ENCODE measurements at places on chromosomes 11 and 22. TPM values are rescaled to one million over a fixed set of nuclear protein-coding genes. Genes with fewer than 3 reads are reported as not detected.

Gene PHF21A
- polyA plus RNA-seq: 3.7 TPM

Gene ADORA2A
- polyA plus RNA-seq: 66.7 TPM

Gene TRIOBP
- polyA plus RNA-seq: 13.0 TPM

Gene MPZL3
- polyA plus RNA-seq: 12.3 TPM

Gene OR52E6
- not detected for polyA plus RNA-seq

Gene PLEKHB1
- polyA plus RNA-seq: 79.1 TPM

Gene MMP8
- not detected for polyA plus RNA-seq

Gene KIRREL3
- not detected for polyA plus RNA-seq

Gene RANBP1
- 111 TPM for polyA plus RNA-seq

Gene ISX
- not detected for polyA plus RNA-seq

Gene PLAAT4
- 416 TPM for polyA plus RNA-seq

Gene TRIM48
- not detected for polyA plus RNA-seq

Gene FOLH1
- polyA plus RNA-seq: not detected

Gene PGA3
- polyA plus RNA-seq: not detected

DNA sequence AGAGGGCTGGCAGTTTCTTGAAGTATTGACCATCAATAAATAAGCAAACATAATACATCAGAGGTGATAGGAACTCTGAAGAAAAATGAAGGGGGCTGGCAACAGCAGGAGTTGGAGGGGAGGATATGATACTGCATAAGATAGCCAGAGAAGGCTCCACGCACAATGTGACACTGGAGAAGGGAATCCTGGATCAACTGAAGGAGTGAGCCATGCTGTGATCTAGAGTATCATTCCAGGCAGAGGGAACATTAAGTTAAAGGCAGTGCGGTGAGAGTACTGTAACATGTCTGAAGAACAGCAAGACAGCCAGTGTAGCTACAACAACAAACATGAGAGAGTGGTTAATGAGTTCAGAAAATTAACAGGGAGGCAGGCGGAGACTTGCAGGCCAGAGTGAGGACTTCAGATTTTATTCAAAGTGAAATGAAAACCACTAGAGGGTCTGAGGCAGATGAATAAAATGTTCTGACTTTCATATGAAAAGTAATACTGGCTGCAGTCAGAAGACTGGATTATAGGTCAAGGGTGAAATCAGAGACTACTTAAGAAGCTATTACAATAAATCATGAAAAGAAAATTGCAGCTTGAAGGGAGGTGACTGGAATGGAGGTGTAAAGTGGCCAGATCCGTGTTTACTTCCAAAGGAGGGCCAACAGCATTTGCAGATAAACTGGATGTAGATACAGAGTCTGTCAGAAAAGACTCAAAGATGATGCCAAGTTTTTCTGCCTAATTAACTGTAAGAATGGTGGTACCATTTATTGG, 49.4 kb downstream of the RRAS2 start:
- DNase-seq: no peak

GRCh38 chr22:31139066-31139465, 1.2 kb downstream of the PLA2G3 start:
- DNase-seq: no peak

DNA sequence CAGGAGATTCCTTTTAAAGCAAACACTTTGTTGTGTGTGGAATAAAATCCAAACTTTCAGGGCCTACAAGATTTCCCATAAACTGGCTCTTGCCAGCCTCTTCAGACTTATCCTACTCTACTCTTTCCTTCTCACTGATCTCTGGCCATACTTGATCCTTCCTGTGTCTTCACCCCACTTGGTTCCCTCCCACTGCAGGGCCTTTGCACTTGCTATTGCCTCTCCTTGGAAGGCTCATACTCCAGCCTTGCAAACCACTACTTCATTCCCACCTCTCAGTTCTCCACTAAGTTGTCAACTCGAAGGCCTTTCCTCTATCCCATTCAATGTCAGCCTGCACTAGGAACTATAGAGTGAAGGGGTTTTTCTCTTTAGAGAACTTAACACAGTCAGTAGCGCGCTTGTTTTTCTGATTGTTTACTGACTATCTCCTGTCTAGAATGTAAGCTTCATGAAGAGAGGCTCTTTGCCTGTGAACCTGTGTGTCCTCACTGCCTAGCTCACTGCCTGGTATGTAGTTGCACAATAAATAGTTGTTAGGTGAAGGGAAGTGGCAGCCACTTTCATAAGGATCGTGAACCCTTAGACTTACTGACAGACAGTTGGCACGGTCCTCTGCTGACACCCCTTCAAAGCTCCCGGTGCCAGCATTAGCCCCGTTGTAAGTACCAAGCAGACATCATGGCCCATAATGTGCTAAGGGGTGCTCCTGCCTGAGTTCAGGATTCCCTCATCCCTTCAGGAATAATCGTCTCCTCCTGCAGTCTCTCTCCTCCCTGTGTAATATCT, 833 bp upstream of the ME3 start:
- no peak for DNase-seq

DNA sequence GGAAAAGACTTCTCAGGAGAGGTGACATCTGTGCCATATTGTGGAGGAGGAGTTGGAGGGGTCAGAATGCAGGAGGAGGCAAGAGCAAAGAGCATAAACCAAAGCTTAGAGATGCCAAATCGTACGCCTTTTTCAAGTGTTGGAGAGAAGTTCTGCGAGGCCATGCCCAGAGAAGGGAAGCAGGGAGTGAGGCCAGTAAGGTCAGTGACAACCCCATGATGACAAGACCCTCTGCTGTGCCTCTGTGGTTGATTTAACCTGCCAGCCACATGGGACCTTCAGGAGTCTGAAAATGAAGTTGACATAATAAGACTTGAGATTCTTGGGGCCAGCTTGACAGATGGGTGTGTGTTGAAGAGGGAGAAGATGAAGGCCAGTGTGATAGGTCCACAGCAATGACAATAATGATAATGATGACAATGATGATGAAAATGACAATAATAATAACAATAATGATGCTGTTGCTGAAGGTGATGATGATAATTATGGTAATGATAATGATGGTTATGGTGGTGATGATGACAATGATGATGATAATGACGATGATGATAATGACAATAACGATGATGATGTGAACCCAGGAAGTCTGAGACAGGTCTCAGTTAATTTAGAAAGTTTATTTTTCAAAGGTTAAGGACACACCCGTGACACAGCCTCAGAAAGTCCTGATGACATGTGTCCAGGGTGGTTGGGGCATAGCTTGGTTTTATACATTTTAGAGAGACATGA, 152.6 kb upstream of the B3GAT1 start:
- no peak for DNase-seq

- DNase-seq: no peak
These were observed 5.8 kb downstream of the RAPSN start for GRCh38 chr11:47443028-47443700.

DNA sequence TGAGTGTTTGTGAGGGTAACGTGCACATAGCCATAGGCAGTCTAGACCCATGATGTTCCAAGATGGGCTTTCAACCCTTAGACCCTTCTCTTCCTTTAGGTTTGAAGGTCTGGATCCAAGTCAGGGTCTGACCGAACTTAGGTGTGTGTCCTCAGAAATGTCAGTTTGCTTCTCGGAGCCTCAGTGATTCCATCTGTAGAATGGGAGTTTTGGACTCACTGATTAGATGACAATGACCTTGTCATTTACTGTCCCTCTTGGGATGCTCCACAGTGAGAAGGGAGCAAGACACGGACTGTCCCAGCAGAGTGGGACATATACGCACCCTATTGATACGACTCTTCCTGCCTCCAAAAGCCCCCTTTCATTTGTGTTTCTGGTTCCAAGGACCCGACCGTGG, 37.7 kb downstream of the ANO1 start:
- no peak for DNase-seq

- no peak for DNase-seq
These were observed 916 bp downstream of the GNG3 start for GRCh38 chr11:62708392-62708791.

- DNase-seq: no peak
These were observed 111.0 kb upstream of the ARHGAP42 start for GRCh38 chr11:100575860-100576717.

DNA sequence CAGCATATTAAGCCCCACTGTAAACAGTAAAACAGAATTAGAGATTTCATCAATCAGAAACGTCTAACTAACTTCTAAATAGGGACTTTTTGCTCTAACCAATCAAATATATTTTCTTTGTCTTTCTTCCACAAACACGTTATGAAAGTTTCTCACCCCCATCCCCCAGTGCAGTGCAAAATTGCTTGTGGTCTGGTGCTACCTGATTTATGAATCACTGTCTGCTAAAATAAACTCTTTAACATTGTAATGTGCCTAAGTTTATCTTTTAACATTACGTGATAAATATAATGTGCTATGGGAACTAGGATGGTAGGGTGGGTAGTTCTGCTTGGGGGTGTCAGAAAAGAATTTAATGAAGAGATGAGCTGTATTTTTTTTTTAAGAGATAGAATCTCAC, 47.3 kb upstream of the SLC5A1 start:
- DNase-seq: no peak

GRCh38 chr11:21556926-21557325, 636.0 kb upstream of the ANO5 start:
- DNase-seq: no peak

DNA sequence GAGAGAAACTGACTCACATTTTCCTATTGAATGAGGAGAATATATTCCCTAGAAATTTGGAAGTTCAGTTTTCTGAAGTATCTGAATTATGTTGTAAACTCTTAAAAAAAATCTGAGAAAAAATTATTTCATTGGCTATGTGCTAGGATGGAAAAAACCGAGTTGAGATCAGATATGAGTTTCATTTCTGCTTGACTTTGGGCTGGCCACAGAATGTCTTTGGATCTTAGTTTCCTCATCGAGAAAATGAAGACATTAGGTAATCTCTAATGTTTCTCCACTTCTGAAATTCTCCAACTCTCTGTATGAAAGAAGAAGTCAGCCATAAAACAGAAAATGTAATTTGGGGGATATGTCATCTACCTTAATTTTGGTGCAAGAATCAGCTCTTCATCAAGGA, 28.8 kb downstream of the SLN start:
- no peak for DNase-seq

GRCh38 chr11:40877981-40878380, 581.5 kb downstream of the LRRC4C start:
- DNase-seq: no peak

GRCh38 chr11:133966172-133966651, 9.4 kb upstream of the IGSF9B start:
- no peak for DNase-seq

- DNase-seq: no peak
These were observed 751 bp downstream of the MS4A10 start for GRCh38 chr11:60785806-60786361.

GRCh38 chr11:106022795-106023275, 795 bp upstream of the MSANTD4 start:
- DNase-seq: no peak

- no peak for DNase-seq
These were observed 41.6 kb upstream of the PAK1 start for GRCh38 chr11:77515483-77515882.

DNA sequence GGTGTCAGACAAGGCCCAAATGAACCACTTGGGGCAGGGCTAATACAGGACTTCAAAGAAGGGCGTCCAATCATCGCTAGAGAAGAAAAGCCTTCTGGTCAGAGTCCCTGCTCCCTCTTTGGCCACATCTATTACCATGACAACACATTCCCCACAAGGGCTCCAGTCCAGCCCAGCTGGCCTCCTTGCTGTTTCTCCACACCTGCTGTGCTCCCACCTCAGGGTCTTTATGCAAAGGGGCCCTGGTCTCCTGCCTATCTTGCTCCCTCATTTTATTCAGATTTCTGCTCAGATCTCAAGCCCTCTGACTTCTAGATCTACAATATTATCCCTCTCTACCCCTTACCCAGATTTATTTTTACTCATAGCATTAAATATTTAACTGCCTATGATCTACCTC, 58.0 kb upstream of the KIRREL3 start:
- DNase-seq: no peak

DNA sequence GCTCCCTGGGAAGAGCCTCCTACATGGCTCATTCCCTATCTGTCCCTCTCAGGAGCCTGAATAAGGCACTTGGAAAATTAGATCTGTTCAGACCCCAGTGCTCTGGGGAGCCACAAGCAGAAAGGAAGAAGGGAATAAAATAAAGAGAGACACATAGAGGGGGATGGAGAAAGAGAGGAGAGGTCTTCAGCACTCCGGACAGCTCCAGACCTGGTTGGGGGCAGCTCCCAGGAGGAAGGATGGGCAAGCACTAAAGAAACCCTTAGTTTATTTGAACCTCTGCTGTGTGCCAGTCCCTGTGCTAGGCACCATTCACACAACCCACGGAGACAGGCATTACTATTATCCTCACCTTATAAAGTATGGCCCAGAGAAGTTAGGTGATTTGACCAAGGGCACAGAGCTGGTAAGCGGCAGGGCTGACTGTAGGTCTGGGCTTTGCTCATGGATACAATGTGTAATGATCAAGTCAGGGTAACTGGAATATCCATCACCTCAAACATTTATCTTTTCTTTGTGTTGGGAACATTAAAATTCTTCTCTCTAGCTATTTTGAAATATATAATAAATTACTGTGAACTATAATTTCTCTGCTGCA, 53.7 kb upstream of the LRRC32 start:
- no peak for DNase-seq

GRCh38 chr11:46057489-46057888, 63.8 kb downstream of the PHF21A start:
- DNase-seq: no peak

GRCh38 chr11:70423523-70424505, 25.5 kb downstream of the CTTN start:
- DNase-seq: no peak

GRCh38 chr22:37768273-37768672, 39.5 kb upstream of the GCAT start:
- no peak for DNase-seq

DNA sequence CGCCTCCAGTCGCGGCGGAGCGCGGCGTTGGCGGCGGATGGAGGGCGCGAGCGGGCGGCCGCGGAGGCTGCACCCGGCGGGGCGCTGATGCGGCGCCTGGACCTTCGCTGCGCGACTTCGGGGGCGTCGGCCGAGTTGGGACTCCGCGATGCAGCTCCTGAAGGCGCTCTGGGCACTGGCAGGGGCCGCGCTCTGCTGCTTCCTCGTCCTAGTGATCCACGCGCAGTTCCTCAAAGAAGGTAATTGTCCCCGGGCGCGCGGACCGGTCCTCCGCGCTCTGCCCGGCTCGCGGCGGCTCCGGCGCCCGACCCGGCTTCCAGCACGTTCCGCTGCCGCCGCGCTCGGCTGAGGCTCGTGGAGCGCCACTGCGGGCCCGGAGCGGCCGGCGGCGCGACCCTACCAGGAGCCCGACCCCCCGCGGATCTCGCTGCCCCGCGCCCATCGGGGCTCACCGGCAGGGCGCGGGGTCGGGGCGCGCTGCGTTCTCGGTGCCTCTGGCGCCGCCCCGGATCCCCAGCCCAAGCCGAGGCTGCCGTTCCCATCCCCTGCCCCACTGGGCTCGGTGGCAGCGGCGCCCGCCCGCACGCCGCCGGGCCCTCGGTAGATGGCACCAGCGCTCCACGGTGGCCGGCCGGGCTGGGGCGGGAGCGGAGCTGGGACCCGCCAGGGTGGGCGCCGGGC, 1251.2 kb downstream of the BRD1 start:
- DNase-seq: no peak

GRCh38 chr22:42959576-42960509, 55.1 kb downstream of the PACSIN2 start:
- no peak for DNase-seq

Data from CD4-positive, alpha-beta memory T cell (primary cell).